NCI-H1092 (cell line): ENCODE measurements at places on chromosomes 5 and 9.
A peak's percentile ranks its signal among the peaks of the same experiment; 100 is the strongest.

- no peak for DNase-seq
These were observed 486.6 kb downstream of the CCDC171 start for GRCh38 chr9:16039218-16039987.

- DNase-seq, result peak; percentile 43
These were observed 40.3 kb upstream of the TNFAIP8 start for GRCh38 chr5:119315516-119315949.

GRCh38 chr5:4571248-4571948 lies 568.7 kb upstream of the ADAMTS16 start:
- no peak for DNase-seq

DNA sequence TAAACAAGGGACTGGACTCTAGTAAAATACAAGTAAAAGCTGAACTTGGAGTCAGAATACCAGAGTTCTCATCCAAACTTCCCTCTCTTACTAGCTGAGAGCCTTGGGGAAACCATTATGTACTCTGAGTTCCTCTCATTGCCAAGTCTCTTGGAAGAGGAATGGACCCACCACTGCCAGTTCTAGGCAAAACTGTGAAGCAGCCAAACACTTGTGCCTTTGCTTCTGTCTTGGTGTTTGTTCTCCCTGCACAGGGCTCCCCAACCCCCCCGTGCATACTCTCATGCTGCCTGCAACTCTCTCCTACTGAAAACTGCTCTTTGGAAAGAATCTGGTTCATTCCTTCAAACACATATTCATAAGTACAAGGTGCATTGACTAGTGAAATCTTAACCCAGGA lies 102.6 kb downstream of the PDZD2 start:
- DNase-seq, result no peak

DNA sequence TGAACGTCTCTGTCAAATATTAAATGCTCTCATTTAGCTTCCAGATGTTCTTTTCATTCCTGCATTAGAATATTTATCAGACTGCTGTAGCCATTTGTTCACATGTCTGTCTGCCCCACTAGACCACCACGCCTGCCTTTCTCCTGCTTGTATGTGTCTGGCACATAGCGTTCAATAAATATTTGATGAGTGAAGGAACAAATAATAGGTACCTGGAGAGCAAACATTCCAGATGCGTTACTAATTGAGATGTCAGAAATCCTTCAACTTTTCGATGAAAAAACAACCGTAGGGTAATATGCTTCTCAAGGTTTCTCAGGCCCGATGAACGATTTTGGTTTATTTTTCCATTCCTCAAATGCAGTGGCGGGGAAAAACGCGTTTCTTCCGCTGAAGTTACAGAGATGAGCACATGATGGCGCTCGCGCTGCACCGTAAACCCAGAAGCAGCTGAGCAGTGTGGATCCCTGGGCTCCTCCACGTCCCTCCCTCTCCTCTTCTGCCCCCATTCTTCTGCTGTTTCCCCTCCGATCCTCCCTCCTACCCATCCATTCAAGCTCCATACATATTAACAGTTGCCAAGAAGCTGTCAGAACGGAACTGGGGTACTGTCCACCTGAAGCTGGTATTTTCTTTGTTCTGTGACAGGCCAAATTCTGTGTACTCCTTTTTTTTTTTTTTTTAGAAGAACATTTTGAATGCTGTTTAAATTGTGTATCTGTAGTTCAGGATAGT lies 245.4 kb downstream of the MPDZ start:
- peak; percentile 89 for DNase-seq

GRCh38 chr9:137756045-137756744 lies 121.4 kb upstream of the CACNA1B start:
- DNase-seq, result no peak

- DNase-seq, result no peak
These were observed 8.9 kb downstream of the LARS1 start for GRCh38 chr5:146173597-146173996.

GRCh38 chr5:126368239-126368812 lies 54.9 kb upstream of the GRAMD2B start:
- no peak for DNase-seq

GRCh38 chr9:105311306-105311705 lies 66.9 kb downstream of the SLC44A1 start:
- DNase-seq, result no peak

- DNase-seq, result no peak
These were observed at the start of gene PCDHB11 for GRCh38 chr5:141199359-141200235. TSS of gene PCDHB11 (plus strand) at chr5:141199627. CDS start at chr5:141199775, 148 bp downstream.

DNA sequence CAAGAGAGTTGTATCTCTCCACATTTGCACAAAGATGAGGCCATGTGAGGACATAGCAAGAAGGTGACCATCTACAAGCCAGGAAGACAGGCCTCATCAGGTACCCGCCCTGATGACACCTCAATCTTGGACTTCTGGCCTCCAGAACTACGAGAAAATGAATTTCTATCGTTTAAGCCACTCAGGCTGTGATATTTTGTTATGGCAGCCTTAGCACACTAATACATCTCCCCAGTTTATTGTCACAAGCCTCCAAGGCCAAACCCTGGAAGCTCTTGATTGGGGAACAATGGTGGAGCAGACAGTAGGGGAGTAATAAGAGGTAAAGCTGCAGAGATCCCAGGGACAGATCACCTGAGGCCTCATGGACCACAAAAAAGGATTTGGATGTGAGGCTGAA lies 7.7 kb upstream of the P4HA2 start:
- no peak for DNase-seq

DNA sequence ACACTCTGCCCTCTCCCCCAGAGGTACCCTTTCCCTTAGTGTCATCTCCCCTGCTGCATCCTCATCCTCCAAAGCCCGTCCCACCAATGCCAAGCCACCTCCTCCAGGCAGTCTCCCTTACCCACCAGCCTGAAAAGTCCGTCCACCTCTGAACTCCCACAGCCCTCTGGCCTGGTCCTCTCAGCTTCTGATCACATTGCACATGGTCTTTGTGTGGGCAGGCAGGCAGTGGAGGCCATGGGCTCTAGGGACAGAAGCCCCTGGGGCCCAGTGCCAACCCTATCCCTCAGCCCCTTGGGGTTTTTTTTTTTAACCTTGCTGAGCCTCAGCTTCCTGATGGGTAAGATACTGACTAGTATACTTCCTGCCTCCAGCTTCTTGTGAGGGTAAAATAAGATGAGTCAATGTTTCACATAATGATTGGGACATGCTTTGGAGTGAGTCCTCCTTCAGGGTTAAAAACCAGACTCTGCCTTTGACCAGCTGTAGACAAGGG lies 19.4 kb downstream of the CSF1R start:
- no peak for DNase-seq

DNA sequence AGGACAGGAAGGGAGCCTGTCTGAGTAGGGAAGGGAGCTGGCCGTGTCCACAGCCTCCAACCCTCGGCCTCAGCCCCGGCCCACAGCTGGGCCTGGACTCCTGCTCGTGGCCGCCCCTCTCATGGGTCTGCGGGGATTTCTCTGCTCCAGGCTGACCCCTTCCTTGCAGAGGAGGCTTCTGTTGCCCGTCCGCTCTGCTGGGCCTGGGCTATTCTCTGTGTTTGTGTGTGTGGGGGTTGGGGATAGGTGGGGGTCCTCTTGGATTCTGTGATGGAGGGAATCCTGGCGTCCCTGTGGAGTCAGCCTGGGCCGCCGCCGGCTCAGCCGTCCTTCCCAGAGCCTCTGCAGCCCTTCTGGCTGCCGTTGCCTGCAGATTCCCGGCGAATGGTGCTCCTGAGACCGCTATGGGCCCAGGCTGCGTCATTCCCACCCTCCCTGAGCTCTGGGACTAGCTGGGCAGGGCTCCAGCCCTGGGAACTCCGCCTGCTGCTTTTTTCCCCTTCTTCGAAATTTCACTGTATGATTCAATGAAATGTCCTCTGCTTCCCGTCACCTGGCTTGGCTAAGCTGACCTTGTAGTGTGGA lies 64.2 kb downstream of the FGF18 start:
- DNase-seq, result no peak

DNA sequence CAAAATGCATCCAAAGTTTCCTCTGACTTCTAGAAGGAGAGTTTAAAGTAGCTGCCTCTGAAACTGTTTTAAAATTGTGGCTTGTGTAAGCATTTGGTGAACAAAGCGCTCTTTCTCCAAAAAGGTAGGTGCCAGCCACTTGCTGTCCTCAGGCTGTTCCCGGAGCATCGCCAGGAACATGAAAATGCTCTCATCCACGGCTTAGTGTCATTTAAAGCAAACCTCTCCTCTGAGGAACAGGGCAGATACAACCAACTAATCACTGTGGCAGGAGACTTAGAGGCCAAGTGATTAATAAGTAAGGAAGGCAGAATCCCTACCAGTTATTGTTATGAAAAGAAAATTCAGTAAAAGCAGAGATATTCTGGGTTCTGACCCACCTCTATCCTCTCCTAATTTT lies 165.6 kb downstream of the DCP2 start:
- no peak for DNase-seq

GRCh38 chr5:135438636-135439221 lies 8.4 kb downstream of the DCANP1 start:
- DNase-seq, result no peak

DNA sequence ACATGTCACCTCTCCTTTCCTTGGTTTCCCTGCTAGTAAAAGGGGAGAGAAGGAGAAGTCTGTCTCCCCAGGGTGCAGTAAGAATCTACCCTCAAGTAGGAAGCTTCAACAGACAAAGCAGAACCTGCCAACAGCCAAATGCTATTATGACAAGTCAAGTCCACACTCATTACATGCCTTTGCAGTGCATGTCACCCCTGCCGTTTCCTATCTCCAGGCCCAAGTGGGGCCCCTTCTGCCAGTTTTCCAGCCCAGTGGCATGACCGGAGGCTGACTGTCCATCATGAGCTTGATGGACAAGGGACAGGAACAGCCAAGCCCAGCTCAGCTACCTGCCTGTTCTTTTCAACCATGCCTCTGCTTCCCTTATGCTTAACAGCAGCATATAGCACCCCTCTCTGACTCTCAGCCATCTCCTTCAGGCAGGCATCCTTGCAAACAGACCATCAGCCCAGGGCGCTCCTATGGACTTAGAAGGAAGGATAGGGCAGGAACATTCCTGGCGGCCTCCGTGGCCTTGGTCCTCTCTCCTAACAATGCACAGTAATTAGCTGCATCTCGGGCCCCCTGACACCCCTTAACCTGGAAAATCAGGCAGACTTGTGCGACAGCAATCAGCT lies 107.2 kb upstream of the RAD23B start:
- no peak for DNase-seq

DNA sequence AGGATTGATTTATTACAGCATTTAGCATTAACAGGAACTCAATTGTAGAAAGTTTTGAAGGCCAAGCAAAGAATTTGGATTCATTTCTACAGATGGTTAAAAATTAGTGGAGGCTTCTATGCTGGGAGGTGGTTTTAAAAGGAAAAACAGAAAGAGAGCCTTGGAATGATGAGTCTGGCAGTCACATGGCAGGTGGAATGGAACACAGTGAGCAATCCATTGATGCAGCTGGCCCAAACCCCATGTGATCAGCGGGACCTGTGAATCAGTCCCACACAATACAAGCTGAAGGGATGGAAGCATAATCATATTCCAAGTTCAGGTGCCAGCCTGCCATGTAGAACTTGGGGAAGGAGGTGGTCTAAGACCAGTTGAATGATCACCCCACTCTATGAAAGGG lies 147.9 kb downstream of the PIP5K1B start:
- DNase-seq, result no peak

- no peak for DNase-seq
These were observed 80.0 kb upstream of the JAK2 start for GRCh38 chr9:4905135-4905490.

DNA sequence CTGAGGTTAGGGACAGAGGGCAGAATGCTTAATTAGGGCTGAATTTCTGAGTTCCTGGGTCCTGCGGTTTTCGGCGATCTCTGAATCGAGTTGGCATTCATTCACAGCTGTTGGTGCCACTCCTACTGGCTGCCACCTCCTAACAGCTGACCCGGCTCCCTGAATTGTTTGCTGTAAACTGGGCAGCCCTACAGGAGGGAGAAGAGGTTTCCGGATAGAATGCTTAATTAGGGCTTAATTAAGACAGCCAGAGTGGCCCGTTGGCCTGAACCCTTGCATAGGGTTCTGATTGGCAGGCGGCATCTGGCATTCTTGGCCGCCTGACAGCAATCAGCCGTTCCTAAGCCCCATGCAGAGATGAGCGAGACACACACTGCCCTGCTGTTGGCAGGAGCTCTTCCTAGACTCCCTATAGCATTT lies 25.7 kb downstream of the FRMPD1 start:
- peak; percentile 94 for DNase-seq

DNA sequence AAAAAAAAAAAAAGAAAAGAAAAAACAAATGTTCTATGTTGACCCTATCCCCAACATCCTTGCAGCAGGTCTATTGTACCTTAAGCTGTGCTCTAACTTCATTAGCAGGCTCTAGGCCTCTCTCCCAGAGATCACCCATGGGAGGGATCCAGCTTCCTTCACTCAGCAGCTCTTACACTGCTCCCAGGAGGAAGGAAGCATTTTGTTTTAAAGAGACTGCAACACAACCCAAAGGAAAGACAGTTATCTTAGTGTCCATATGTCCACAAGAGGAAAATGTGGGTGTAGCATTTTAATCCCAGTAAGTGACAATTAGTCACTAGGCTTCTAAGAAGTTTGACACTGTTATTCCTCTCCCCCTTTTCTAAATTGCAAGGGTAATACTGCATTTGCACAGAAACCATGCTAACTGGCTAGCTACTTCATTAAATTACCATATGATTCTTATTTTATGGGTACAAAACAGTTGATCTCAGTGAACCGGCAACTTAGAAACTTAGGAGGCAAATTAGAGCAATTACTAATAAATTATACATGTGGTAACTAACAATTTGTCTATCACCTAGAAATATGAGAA lies 58.8 kb downstream of the MARCHF3 start:
- DNase-seq, result no peak

DNA sequence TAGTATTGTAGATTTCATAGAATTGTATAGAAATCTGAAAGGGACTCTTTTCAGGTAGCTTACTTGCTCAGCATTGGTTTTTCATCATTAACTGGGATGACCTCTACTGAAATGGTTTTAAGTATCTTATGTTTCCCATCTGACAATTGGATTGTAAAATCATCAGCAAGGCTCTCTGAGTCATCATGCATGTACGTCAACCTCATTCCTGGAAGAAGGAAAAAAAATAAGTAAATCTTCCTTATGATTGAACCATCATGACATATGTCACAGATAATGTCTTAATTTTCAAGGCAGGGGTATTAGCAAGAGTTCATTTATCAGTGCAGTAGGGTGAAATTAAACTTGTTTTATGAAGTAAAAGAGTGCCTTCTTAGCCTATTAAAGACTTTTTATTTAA lies 74.9 kb upstream of the CER1 start:
- DNase-seq, result no peak

DNA sequence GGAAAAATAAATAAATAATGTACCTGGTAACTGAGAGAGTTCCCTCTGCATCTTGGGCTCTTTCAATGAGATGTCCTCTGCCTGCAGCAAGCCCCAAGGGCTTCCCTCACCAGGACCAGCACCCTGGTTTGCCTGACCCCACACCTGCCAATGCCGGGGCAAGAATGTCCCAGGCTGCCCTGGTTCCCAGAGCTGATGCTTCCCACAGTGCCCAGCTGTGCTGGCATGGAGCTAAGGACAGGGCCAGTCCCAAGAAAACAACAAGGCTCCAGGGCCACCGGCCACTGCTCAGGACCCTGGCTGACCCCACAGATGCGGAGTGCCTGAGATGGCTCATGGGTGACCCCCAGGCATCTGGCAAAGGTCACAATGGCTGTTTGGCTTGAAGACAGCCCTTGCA lies 123.5 kb downstream of the KCNIP1 start:
- no peak for DNase-seq

GRCh38 chr5:125326150-125326510 lies 579.7 kb upstream of the ZNF608 start:
- peak; percentile 86 for DNase-seq
